ENCODE measurements at places on chromosomes 6 and 20. TPM values are rescaled to one million over a fixed set of nuclear protein-coding genes. Genes with fewer than 3 reads are reported as not detected.

DNA sequence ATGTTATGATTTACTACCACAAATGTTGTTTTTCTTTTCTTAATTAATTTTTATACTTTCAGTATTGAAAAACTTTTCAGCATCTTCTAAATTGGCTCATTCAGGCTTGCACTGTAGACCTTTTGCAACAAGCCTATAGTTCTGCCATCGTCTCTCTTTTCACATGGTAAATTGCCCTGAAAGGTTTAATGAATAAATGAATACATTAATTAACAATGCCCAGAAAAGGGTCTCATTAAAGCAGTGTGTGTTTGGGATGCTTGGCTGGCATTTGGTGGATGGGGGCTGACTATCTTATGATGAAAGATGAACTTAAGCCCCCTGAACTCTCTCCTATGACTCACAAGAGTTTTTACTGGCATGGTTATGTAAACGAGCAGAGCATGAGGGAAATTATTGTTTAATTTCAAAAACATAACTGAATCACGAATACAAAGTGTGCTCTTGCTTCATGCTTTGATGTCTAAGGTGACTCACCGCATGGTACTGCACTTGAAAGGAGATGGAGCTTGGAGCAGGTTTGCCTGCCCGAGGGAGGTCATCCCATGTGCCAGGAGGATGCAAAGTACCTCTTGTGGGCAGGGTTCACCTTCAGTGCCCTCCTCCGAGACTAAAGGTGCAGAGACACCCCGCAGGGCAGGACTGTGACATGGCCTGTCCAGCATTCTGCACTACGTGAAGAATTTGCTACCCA is 13.8 kb upstream of the PCK1 start:
- no peak for DNase-seq
- no peaks in the 10 kb centered on the region for H3K4me1 ChIP-seq
- H3K27ac ChIP-seq: no peak overlapping the region
- H3K4me3 ChIP-seq: no peak overlapping the region
- no peaks in the 10 kb centered on the region for H3K36me3 ChIP-seq

DNA sequence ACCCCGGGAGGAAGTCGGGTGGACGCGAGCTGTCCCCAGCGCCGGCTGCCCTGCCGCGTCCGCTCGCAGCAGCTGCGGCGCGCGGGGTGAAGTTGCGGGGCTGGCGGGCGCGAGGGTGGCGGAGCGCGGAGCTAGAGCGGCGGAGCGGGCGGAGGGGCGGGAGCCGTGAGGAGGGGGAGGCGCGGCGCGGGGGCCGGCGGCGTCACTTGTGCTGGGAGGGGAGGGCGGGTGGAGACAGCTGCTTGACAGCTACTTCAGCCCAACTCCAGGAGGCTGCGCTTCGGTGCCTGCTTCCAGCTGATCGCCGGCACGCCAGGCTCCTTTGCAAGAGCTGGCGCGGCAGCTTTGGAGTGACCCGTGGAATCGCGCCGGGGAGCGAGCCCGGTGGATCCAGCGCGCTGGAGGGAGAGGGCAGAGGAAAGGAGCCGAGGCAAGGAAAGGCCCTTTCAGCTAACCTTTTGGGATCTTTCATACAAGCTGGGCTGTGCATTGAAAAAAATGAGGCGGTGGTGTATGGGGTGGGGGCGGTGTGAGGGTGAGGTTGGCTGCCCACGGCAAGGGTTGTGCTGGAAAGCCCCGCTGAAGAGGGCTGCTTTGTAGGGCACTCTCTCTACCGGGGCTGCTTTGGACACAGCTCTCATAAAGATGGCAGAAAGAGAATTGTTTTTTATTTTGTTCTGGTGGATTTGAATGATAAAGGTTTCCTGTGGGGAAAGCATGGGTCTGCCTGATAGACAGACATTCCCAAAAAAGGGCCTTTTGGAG is 24.6 kb downstream of the RIPOR2 start:
- no peaks in the 10 kb centered on the region for H3K36me3 ChIP-seq
- DNase-seq: peak; percentile 65
- H3K27me3 ChIP-seq: no peaks in the 10 kb centered on the region
- H3K4me3 ChIP-seq: peak overlapping the region; percentile 79
- no peak overlapping the region for H3K27ac ChIP-seq
- H3K4me1 ChIP-seq: peaks cover 6% of the 10 kb centered on the region

- no peak for DNase-seq
- no peaks in the 10 kb centered on the region for H3K4me1 ChIP-seq
- H3K27me3 ChIP-seq: no peaks in the 10 kb centered on the region
- H3K27ac ChIP-seq: no peak overlapping the region
- H3K4me3 ChIP-seq: no peak overlapping the region
Observed at GRCh38 chr20:31821427-31821826, 2.3 kb downstream of the MYLK2 start.

Gene SMLR1
- not detected for total RNA-seq

Gene TOMM6
- total RNA-seq: 239 TPM

DNA sequence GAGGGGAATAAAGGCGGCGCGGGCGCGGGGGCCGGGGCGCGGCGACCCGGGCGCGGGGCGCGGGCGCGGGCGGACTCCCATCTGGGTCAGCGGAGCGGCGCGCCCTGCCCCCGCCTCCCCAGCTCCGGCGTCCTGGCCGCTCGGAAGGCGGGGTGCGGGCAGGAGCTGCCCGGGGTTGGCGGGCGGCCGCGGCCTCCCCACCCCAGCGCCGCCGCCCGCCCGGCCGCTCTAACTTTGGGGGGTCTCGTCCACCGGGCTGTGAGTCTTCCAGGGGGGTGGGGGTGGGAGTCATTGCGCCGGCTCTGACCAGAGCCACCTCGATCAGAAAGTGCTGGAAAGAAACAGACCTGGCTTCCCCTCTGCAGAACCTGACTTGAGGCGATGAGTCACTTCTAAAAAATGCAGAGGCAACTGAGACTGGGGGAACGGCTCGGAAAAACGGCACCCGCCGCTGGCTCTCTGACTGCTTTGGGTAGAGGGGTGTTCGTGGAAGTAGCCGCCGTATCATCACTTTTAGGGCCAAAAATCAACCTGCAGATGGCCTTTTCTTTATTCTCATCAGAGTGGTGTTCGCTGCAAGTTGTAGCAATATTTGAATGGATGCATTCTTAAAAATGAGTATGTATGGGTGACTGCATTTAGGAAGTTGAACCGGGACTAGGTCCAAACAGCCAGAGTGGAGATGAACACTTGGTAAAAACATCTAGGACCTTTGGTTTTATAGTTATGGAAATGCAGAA is 667 bp downstream of the CAP2 start:
- H3K27me3 ChIP-seq: no peaks in the 10 kb centered on the region
- peak overlapping the region; percentile 97 for H3K4me3 ChIP-seq
- peaks cover 24% of the 10 kb centered on the region for H3K36me3 ChIP-seq
- peak overlapping the region; percentile 44 for H3K27ac ChIP-seq
- no peaks in the 10 kb centered on the region for H3K4me1 ChIP-seq
- peak; percentile 80 for DNase-seq

Gene ADAT2
- 11.3 TPM for total RNA-seq

- no peaks in the 10 kb centered on the region for H3K27me3 ChIP-seq
- H3K27ac ChIP-seq: no peak overlapping the region
- no peak for DNase-seq
- no peak overlapping the region for H3K4me3 ChIP-seq
- H3K4me1 ChIP-seq: peaks cover 10% of the 10 kb centered on the region
Observed at GRCh38 chr6:107539409-107539808, 49.5 kb downstream of the SOBP start.

- no peaks in the 10 kb centered on the region for H3K4me1 ChIP-seq
- H3K27ac ChIP-seq: no peak overlapping the region
- H3K4me3 ChIP-seq: no peak overlapping the region
- no peaks in the 10 kb centered on the region for H3K36me3 ChIP-seq
- no peak for DNase-seq
Observed at GRCh38 chr6:132650429-132650828, 8.6 kb downstream of the TAAR1 start.

DNA sequence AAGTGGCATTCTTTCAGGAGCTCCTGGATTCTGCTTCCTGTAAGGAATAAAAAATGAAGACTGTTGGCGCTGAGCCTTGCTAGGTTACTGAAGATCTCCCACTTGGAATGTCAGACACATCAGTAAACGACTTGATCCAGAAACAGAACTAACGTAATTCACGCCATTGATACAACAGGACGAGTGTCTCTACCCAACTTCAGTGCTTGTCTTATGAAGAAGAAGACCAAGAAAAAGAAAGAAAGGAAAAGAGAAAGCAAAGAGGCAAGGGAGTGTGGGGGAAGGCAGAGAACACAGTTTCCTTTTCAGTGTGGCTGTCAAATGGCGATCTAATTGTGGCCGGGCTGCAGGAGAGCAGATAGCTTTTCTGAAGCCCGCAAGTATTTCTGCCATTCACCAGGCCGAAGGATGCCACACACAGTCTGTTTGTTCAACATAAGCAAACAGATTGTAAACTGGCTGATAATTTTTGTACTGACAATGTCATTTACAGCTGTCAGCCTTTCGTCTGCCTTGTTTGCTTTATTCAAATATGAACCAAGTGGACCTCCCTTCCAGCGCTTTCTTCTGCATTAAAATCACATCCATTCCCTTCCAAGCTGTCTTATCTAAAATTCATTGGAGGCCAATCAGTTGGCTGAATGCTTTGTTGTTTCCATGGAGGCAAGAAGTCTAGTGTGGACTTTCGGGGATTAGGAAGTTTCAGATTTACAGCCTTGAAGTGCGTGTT is 180.6 kb downstream of the FOXA2 start:
- peaks cover 2% of the 10 kb centered on the region for H3K4me1 ChIP-seq
- H3K4me3 ChIP-seq: peak overlapping the region; percentile 57
- no peak overlapping the region for H3K27ac ChIP-seq
- no peaks in the 10 kb centered on the region for H3K27me3 ChIP-seq
- H3K36me3 ChIP-seq: no peaks in the 10 kb centered on the region
- no peak for DNase-seq

DNA sequence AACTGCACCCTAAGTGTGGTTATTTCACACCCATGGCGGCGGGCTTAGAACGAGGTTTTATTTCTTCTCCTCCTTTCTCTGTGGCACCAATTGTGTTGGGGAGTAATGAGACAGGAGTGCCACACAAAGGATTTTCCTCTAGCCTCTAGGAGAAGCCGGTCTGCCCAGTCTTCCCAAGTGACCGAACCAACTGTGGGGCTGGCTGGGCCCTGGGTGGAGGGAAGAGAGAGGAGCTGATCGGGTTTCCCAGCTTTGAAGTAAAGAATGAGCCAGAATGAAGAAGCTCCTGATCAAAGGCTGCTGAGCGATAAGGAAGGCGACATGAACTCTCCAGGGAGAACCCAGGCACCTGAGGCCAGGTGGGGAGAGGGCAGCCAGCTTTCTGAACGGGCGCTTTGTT is 616.0 kb upstream of the BTBD3 start:
- no peak overlapping the region for H3K27ac ChIP-seq
- no peak for DNase-seq
- peaks cover 11% of the 10 kb centered on the region for H3K36me3 ChIP-seq
- H3K4me3 ChIP-seq: no peak overlapping the region
- H3K27me3 ChIP-seq: no peaks in the 10 kb centered on the region

Gene RIPOR2
- total RNA-seq: 5.0 TPM

GRCh38 chr20:58144096-58144495 is 84.4 kb downstream of the ANKRD60 start:
- no peak overlapping the region for H3K4me3 ChIP-seq
- no peaks in the 10 kb centered on the region for H3K27me3 ChIP-seq
- no peak for DNase-seq
- no peak overlapping the region for H3K27ac ChIP-seq
- no peaks in the 10 kb centered on the region for H3K4me1 ChIP-seq
- no peaks in the 10 kb centered on the region for H3K36me3 ChIP-seq

- peaks cover 3% of the 10 kb centered on the region for H3K36me3 ChIP-seq
- no peak overlapping the region for H3K4me3 ChIP-seq
- no peak overlapping the region for H3K27ac ChIP-seq
- H3K27me3 ChIP-seq: no peaks in the 10 kb centered on the region
Observed at GRCh38 chr20:48733296-48733790, 94.5 kb downstream of the PREX1 start.

- H3K27me3 ChIP-seq: no peaks in the 10 kb centered on the region
- H3K36me3 ChIP-seq: no peaks in the 10 kb centered on the region
- H3K4me1 ChIP-seq: peaks cover 5% of the 10 kb centered on the region
- no peak overlapping the region for H3K27ac ChIP-seq
- no peak for DNase-seq
Observed at GRCh38 chr20:53381568-53382262, 211.9 kb downstream of the ZNF217 start.

- H3K4me1 ChIP-seq: no peaks in the 10 kb centered on the region
- H3K36me3 ChIP-seq: no peaks in the 10 kb centered on the region
- no peak overlapping the region for H3K4me3 ChIP-seq
- no peak overlapping the region for H3K27ac ChIP-seq
Observed at GRCh38 chr6:75116946-75117345, 88.9 kb downstream of the COL12A1 start.

DNA sequence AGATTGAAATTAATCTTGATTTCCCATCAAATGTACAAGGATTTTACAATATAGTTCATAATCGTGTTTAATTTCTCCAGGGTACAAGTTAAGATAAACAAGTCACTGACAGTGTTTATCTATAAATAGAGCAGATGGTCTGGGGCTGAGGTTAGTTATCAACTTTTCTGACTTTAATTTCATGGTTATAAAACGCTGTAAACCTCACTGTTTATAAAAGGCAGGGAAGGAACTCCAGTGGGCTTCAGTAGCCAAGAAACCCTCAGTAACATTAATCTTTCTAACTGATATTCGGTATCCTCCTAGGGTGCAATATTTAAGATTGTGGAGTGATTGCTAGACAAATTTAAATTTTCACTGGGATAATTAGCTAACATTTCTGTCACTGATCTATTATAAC is 68.6 kb downstream of the GFRAL start:
- H3K27ac ChIP-seq: no peak overlapping the region
- H3K4me1 ChIP-seq: no peaks in the 10 kb centered on the region
- no peaks in the 10 kb centered on the region for H3K27me3 ChIP-seq
- DNase-seq: no peak
- H3K4me3 ChIP-seq: no peak overlapping the region

Gene GLP1R
- total RNA-seq: 0.85 TPM

Gene RGS17
- total RNA-seq: 3.8 TPM

DNA sequence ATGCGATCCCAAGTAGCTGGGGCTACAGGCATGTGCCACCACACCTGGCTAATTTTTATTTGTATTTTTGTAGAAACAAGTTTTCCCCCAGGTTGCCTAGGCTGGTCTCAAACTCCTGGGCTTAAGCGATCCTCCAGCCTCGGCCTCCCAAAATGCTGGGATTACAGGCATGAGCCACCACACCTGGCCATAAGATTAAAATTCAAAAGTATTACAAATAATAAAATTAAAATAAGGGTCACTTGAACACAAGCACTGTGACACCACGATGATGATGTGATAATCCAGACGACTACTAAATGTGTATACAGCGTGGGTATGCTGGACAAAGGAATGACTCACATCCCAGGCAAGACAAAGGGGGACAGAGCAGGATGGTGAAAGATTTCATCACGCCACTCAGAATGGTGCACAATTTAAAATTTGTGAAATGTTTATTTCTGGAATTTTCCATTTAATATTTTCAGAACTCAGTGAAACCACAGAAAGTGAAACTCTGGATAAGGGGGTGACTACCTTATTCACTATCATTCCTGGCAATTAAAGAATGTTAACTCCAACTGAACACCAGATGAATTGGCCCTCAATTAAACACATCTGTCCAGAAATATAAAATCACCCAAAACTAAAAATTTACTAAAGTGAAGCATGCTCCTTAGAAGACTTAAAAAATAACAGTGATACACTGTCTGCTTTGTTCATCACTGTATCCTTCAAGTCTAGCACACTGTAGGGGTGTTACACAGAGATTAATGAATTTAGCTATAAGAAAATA is 13.1 kb downstream of the B4GALT5 start:
- DNase-seq: no peak
- no peak overlapping the region for H3K27ac ChIP-seq
- no peak overlapping the region for H3K4me3 ChIP-seq

GRCh38 chr6:57137350-57137749 is 34.8 kb upstream of the BAG2 start:
- no peak overlapping the region for H3K27ac ChIP-seq
- no peak overlapping the region for H3K4me3 ChIP-seq
- no peaks in the 10 kb centered on the region for H3K4me1 ChIP-seq
- DNase-seq: no peak
- peaks cover 33% of the 10 kb centered on the region for H3K36me3 ChIP-seq

Gene XKR7
- total RNA-seq: 1.5 TPM

Gene SLC12A5
- total RNA-seq: 8.7 TPM

Measured in H9 (cell line).